ENCODE measurements at places on chromosomes 4 and X. TPM values are rescaled to one million over a fixed set of nuclear protein-coding genes. Genes with fewer than 3 reads are reported as not detected.

The FAM236C gene
- not detected for total RNA-seq

The RPA4 gene
- 0.65 TPM for total RNA-seq

The GRIA3 gene
- total RNA-seq, result not detected

The DMD gene
- 13.0 TPM for total RNA-seq

The MYOZ2 gene
- total RNA-seq, result not detected

The HERC5 gene
- total RNA-seq, result 0.33 TPM

Measured in placental epithelial cell (primary cell).